ENCODE measurements at places on chromosomes 16 and 17.
A peak's percentile ranks its signal among the peaks of the same experiment; 100 is the strongest.

- DNase-seq: no peak
Observed at GRCh38 chr16:88691924-88692560, 5.7 kb upstream of the SNAI3 start.

DNA sequence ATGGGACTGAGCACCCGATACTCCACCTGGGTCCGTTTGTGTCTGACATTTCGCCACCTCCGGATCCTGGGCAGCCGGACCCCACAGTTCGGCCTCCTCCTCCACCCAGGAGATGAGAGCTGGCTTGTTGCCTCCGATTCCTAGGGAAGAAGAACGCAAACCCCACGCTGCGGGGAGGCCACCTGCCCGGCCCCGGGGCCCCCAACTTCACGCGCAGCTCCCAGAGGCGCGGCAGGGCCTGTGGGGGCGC lies 542 bp downstream of the ZNF764 start:
- DNase-seq: no peak

DNA sequence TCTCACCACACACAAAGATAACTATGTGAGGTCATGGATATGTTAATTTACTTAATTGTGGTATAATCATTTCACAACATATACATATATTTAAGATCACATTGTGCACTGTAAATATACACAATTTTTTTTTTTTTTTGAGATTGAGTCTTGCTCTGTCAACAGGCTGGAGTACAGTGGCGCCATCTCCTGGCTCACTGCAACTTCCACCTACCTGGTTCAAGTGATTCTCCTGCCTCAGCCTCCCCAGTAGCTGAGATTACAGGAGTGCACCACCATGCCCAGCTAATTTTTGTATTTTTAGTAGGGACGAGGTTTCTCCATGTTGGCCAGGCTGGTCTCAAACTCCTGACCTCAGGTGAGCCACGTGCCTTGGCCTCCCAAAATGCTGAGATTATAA lies 11.5 kb upstream of the PRSS54 start:
- DNase-seq: peak; percentile 53

DNA sequence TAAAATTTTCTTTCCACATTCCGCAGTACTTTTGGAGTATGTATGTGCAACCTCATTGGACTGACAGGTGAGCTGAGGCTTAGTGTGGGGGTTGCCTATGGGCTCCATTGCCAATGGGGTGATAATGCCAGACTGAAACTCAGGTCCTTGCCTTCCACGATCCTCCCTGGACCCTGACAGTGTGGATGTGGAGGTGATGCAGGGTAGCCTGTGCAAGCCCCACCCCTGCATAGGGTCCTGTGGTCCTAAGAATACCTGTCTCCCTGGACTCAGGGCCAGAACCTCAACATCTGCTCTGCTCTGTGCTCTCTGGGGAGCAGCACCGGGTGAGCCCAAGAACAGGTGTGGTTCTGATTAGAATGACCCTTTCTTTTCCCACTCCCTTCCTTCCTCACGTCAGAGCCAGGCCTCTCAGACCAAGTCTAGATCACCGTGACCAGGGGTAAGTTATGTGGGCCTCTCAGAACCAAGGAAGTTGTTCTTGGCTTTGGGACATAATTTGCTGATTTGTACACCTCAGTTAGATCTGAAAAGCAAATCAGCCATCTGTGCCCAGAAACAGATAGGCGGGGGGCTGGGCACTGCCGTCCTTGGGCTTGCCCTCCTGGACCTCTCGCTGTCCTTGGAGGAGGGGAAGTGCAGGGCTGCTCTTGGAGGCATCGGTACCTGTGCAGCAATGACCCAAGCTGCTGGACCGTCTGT lies 8.4 kb upstream of the TNS4 start:
- peak; percentile 44 for DNase-seq

DNA sequence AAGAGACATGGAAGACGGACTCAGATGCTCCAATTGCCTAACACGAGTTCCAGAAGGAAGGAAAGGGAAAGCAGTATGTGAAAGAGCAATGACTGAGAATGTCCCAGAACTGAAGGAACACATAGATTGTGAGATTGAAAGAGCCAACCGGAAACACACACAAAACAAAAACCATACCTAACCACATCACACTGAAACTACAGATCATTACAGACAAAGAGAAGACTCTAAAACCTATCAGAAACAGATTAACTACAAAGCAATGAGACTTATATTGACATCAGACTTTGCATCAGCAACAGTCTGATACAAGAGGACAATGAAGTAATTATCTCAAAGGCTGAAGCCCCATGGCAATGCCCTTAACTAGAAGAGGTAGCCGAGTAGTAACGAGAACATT lies 45.6 kb upstream of the CLEC18B start:
- DNase-seq: no peak

DNA sequence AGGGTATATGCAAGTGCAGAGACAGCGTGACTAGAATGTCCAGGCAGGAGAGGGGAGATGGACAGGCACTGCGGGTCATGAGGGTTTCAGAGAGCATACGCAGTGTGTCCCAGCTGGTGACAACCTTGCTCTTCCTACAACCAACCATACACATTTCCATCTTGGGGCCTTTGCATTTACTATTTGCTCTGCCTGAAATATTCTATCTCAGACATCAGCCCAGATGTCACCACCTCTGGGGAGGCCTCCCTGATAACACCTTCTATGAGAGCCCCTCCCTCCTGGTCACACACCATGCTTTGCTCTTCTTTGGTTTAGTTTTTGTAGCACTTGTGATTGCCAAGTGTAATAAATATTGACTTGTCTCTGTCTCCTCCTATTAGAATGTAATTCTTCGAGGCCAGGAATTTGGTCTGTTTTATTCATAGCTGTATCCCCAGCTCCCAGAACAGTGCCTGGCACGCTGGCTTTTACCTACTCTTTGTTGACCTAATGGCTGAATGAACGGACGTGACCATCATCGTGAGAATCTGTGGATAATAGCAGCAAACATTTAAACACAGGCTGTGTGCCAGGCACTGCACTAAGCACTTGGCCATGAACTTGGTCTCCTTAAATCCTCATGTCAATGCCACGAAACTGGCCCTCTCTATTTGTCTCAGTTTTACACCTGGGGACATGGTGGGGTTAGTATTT lies 51.9 kb downstream of the PLCG2 start:
- no peak for DNase-seq

DNA sequence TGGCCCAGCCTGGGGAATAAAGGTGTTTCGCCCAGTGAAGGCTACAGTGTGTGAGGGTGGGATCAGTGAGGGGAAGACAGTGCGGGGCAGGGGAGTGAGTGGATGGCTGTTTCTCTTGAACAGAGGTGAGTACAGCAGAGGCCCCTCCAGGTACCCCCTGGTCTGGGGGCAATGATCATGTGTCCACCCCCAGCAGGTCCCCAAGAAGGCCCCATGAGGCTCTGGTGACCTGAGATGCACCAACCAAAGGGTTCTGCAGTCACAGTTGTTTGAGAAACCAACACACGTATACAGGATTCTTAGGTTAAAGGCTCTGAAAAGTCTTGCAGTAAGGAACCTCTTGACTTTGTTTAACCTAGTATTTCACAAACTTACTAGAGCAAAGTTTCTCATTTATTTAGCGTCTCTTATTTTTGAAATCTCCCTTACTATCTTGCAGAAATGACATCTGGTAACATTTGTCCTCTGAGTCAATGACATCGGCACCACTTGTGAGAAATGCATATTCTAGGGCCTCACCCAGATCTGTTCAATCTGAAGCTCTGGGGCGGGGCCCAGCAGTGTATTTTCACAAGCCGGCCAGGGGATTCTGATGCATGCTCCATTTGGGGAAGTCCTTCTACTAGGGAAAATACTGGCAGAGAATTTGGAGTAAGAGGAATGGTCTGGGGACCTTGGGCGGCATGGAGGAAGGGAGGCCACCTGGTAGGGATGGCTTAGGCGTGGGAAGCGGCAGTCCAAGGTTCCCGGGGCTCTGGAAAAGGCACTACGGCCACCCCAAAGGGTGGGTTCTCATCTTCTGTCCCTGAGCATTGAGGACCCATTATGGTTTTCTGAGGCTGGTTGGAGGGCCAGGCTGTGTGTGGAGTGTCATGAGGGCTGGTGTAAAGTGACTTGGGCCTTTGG lies 217.3 kb downstream of the NTN1 start:
- no peak for DNase-seq

GRCh38 chr16:67474551-67475455 lies 6.2 kb downstream of the ATP6V0D1 start:
- DNase-seq: no peak

DNA sequence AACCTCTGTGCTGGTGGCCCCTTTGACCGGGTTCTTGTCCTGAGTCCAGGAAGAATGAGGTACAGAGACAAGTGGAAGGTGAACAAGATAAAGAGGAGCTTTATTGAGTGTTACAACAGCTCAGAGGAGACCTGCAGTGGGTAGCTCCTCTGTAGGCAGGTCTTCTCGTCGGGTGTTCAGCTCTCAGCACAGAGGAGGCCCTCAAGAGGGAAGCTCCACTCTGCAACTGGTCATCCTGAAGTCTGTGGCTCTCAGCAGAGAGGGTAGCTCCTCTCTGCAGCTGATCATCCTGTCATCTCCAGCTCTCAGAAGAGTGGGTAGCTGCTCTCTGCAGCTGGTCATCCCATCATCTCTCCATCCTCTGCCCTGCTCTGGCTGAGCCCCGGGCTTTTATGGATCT lies 39.7 kb downstream of the SCPEP1 start:
- DNase-seq: no peak

GRCh38 chr17:5560361-5560988 lies 23.8 kb downstream of the NLRP1 start:
- DNase-seq: no peak

GRCh38 chr16:12729448-12729847 lies 74.2 kb downstream of the CPPED1 start:
- DNase-seq: peak; percentile 82

DNA sequence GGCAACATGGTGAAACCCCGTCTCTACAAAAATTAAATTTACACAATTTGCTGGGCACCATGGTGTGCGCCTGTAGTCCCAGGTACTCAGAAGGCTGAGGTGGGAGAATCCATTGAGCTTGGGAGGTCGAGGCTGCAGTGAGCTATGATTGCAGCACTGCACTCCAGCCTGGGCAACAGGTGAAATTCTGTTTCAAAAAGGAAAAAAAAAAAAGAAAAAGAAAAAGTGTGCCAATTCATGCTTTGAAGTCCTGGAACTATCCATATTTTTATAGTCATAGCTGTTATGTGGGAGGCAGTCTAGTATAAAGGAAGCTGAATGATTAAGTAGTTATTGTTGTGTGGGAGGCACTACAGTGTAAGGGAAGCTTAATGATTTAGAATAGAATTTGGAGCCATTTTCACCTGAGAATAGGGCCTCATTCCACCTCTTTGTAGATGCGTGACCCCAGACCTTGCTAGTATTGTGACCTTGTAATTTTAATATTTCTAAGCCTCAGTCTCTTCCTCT lies 31.6 kb downstream of the IQCK start:
- no peak for DNase-seq

GRCh38 chr16:703406-703805 lies 2.2 kb downstream of the FBXL16 start:
- no peak for DNase-seq

DNA sequence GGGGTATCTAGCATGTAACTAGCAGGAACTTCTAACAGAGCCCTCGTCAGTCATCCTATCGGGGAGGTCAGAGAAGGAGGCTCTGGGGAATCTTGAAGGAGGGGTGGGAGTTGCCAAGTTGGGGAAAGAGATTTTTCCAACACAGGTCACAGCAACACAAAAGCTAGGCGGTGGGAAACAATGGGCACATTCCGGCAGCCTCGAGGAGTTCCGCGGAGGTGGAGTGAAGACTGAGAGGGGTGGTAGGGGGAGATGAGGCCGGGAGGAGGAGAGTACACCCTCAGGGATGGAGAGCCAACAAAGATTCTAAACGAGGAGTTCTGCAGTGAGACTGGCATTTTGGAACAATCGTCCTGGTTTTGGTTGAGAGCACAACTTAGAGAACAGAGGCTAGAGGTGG lies 13.5 kb upstream of the CALB2 start:
- no peak for DNase-seq

- no peak for DNase-seq
Observed at GRCh38 chr17:77718669-77718961, 239.9 kb upstream of the TNRC6C start.

- DNase-seq: no peak
Observed at GRCh38 chr16:75556431-75556950, 439 bp upstream of the TMEM231 start.

DNA sequence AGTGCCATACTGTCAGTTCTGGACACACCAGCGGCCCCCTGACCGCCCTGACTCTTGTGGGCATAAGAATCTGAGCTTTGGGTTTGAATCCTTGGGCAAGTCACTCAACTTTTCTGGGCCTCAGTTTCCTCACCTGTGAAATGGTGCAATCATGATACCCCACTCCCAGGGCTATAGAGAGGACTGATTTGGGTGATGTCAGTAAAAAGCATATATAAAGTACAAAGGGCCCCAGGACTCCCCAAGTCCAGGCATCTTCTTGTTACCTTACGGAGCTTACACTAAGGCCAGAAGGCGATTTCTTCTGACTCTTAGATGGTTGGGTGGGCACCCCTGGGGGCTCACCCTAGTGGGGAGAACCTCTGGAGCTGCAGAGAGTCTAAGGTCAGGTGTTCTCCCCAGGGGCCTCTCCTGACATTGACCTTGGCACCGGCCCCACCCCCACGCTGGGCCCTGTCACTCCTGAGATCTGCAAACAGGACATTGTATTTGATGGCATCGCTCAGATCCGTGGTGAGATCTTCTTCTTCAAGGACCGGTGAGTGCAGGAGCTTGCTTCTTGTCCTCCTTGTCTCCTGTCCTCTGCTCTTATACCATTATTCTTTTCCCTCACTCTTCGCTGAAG lies 13.9 kb downstream of the MMP2 start:
- no peak for DNase-seq

DNA sequence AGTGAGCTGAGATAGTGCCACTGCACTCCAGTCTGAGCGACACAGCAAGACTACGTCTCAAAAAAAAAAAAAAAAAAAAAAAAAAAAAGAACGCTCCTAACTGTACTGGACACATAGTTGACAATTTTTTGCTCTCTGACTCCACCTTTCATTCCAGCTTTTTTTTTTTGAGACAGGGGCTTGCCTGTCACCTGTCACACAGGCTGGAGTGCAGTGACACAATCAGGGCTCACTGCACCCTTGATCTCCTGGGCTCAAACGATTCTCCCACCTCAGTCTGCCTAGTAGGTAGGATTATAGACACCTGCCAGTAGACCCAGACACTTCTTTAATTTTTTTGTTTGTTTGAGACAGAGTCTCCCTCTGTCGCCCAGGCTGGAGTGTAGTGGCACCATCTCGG lies 2.6 kb upstream of the CRLF3 start:
- DNase-seq: no peak

DNA sequence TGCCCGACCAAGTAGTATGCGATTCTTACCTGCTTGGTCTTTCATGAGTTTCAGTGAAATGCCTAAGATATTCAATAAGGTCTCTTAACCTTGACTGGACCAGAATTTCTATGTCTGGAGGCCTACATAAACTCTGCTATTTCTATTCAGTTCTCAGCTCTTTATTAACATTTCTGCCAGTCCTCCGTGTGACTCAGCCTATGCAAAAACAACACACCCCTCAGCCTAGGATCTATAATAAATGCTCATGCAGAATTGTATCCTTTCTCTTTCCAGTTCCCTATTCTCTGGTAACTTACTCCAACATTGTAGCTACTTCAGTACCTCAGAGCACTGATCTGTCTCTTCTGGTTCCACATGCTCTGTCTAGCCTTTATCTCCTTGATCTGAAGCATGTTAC lies 1507.4 kb downstream of the CDH11 start:
- DNase-seq: no peak

All from fibroblast of mammary gland (primary cell).